ENCODE measurements at places on chromosomes 4 and X.

GRCh38 chr4:124085561-124086180 lies 626.9 kb downstream of the ANKRD50 start:
- DNase-seq = no peak

DNA sequence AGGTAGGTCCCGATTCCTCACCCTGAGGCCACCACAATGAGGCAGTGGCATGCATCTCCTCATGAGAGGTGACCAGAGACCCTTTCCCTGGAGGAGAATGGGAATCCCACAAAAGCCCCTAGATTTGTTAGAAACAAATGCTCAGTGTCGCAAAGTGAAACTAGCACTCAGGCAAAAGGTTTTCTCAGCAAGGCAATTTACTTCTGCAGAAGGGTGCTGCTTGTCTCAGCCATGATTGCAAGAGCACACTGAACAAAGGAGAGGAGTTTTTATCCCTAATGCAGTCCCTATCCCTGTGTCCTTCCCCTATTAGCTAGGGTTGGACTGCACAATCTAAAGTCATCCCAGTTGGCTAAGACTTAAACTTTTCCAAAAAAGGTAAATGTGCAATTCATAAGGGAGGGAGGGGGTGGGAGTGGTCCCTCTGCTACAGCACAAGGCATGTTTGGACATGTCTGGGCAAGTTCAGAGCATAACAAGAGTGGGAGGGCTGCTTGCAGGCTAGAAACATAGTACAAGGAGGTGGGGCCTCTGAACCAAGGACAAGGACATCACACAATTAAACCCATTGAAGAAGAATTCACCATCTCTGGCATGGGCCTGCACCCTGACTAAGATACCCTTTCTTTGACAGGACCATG lies 185.3 kb downstream of the CCNG2 start:
- DNase-seq = no peak

- DNase-seq = no peak
Observed at GRCh38 chrX:67872958-67873357, 329.1 kb downstream of the AR start.

DNA sequence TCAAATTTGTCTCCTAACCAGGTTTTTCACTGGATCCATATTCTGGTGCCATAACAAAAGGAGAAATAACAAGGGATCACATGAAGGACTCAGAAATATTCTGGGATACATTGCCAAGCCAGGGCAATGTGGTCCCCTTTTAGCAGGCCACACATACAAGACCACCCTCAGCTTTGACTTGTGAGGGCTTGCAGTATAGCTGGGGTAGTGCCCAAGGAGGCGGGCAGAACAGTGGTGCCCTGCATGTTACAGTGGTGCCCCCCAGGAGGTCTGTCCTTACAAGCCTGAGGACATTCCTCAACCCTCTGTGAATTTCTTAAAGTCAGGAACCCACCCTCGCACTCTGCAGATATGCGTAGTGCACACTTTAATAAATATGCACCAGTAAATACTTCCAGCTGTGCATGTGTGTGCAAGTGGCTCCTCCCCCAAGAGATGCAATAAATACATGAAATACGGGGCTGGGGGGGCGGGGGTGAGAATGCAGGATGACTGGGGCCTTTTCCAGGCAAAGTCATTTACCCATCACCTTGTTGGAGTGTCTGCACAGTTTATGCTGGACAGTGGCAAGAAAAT lies 34.4 kb upstream of the TBL1X start:
- DNase-seq = no peak

DNA sequence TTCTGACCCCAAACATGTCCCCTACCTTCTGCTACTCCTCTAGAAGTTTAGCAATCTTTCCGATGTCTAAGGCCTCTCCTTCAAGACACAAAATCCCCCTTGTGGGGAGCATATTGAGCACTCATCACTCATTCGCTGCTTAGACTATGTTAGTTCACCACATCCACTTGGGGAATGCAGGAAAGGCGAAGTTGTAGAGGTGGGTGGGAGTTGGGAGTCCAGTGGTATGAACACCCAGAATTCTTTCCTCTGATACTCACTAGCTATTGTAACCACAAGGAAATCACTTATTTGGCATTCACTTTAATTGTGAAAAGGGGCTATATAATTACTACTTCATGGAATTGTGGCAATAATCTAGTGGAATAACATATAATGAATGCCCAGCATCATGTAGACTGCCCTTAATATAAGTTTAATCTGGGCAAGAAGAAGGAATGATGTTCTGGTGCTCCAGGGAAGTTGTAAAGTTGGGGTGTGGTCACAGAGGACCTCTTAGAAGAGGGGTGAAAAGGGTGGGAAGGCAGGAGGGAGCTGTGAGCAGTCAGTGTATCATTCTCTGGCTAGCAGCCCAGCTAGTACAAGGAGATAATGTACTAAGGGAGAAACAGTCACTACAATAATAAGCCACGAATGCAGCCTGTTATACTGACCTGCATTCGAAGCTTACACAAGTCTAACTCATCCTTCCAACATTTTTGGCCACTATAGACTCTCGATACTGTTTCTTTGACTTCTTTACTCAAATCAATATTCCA lies 468.2 kb upstream of the DIPK2B start:
- DNase-seq = no peak

- no peak for DNase-seq
Observed at GRCh38 chr4:76758290-76758882, 139.6 kb downstream of the SOWAHB start.

DNA sequence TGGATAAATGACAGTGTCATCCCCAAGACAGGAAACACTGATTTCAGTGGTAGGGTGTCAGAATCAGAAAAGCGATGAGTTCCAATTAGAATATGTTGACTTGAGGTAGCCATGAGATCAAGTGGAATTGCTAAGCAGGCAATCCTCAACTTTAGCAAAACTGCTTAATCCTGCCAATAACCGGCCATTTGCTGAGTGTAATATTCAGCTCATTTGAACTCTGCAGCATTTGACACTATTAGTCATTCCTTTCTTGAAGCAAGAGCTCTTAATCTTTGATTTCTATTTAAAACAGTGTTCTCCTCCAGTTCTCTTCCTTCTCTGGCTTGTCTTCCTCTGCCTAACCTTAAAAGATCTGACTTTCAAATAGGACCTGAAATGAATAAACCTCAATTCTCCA lies 68.7 kb upstream of the DCLK2 start:
- DNase-seq = no peak

- DNase-seq = no peak
Observed at GRCh38 chr4:16505726-16506125, 279.5 kb upstream of the TAPT1 start.

DNA sequence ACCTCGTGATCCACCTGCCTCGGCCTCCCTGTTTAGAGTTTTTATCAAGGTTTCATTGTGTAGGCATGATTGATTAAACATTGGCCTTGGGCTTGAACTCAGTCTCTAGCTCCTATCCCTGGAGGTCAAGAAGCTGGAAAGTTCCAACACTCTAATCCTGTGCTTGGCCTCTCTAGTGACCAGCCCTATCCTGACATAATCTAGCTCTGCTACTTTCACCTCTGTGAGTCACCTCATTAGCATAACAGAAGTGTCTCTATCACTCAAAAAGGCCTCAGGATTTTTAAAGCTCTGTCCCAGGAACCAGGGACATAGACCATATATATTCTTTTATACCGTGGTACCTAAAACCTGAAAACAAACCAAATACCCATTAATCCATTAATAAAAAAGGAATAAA lies 377.5 kb downstream of the CENPC start:
- DNase-seq = no peak

DNA sequence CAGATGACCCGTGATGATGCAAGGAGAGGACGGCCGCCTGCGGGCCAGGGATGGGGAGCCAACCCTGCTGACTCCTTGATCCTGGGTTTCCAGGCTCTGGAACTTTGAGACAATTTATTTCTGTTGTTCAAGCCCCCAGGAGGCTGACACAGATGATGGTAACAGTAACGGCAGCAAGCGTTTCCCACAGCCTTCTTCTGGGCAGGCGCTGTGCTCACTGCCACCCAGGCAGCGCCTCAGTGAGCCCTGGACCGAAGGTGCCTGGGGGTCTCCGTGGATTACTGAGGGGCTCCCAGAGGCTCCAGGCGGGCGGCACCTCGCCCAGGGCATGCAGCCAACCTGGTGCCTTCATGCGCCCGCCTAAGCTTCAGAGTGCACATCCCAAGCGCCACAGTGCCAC lies 103.9 kb upstream of the AFAP1 start:
- DNase-seq = no peak

- no peak for DNase-seq
Observed at GRCh38 chr4:4859325-4859798, at the start of gene MSX1. TSS of gene MSX1 (plus strand) at chr4:4859665. CDS start at chr4:4859900, 235 bp downstream.

DNA sequence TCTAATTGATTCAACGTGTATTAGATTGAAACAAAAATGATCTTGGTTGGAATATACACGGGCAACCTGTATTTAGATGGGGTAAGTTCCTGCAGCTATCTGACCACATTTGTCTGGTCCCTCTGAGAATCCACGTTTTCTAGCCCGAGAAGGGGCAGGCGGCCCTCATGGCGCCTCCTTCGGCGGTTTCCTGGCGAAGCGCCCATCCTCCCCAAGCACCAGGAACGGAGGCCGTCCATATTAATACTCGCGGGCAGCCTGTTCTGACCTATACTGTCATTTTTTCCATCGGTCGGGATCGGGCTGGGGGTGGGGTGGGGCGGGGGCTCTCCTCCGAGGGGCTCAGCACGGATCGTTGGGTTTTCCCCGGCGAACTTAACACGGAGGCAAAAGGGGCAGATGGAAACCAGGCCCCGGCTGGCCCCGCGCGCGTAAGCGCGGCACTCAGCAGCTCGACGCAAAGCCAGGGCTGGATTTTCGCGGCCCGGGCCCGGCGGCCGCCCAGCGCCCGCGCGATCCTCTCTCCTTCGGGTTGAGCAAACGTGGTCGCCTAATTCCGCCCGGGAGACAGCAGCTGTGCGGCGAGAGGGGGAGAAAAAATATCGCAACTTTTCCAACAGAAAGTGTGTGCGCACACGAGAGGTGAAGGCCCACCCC lies 77.2 kb upstream of the BCOR start:
- DNase-seq = peak; percentile 57

DNA sequence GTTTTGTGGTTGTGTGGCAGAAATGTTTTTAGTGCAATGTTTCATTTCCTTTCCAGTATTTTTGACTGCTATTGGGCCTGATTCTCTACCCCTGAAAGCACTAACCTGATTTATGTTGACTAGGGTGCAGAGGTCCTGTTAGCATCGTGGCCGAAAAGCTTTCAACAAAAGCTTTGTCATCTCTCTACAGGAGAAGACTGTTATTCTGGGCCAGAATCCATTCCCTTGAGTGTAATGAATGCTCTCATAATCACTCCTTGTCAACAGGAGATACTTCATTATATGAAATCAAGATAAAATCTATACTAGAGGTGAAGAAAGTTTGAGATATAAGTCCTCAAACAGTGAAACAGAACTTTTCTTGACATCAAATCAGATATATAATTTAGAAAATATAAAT lies 195.5 kb downstream of the ZNF330 start:
- no peak for DNase-seq

DNA sequence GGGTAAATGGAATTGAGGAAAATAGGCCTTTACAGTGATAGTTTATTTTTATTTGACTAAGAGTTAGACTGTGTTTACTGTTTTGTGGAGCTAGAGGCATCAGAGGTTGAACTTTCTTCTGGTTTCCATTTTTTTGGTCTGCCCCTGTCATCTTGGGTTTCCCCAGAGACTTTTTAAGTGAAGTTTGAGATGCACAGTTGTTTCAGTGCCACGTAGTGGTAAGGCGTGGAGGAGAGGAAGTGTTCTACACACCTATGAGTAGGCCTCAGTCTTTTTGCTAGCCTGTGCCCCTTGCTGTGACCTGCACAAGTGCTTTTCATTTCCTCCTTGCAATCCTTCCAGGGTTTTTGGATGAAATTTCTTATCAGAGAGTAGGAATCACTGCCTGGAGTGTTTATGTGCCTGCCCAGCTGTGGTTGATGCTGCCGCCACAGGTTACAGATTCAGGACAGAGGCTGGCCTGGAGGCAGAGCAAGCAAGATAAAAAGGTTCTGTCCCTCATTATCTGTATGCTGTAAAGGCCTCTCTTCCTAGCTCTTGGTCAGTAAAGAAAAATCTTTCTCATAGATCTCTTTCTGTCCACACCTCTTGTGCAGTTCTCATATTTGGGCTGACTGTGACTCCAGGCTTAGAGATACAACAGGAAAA lies 12.5 kb upstream of the HSFX4 start:
- peak; percentile 48 for DNase-seq

DNA sequence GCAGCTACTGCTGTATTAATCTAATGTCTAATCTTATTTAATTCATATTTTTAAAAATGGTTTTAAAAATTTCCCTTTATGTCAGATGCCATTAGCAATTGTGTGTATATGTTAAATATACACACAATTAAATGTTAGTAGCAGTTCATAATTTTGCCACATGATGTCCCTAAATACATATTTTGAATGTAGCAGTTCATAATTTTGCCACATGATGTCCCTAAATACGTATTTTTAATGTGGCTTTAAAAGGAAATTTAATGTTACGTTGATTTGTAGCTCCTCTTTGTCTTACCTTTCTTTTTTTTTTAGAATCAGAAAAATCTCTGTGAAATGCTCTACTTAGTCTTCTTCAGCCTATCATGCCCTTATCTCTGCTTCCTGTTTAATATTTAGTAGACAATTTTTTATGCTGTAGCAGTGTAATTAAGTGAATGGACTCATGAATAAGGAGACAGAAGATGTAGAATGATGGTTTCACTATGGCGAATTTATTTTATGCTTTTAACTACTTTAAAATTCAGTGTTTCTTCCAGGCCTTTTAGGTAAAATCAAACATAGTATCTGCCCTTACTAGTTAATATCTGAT lies 26.1 kb downstream of the RBM46 start:
- no peak for DNase-seq

- DNase-seq = no peak
Observed at GRCh38 chr4:62797221-62797620, 1597.1 kb downstream of the ADGRL3 start.

DNA sequence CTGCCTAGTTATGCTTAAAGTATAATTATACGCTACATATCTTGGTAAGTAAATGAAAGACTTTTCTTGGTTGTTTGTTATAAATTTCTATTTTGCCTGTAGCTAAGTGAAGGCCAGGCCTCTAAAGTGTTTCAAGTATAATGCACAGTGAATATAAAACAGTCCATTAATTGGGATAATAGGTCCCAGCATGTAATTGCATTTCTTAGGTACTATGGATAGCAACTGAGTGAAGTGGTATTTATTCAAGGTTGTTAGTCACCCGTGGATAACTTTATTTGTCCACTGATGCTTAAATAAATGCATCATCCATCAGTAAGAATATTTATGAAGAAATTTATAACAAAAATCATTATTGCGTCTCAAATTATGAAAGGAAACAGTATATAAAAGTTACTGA lies 59.1 kb downstream of the TEX13C start:
- no peak for DNase-seq

DNA sequence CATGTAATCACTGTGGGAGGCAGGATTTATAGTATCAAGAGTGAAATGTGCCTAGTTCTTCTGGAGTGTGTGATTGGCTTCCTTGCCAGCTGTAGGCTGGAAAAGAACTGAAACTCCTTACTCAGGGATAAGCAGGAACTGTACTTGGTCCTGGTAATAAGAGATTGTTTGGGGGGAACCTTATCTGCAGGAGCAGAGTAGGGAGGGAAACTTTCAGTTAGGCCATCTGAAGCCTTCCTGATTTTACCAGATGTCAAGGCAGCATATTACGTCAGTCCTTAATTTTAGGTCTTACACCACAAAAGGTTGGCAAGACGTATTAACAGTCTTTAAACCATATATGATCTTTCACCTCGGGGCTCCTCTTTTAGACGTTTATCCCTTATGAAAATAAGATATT lies 231.5 kb upstream of the FMR1 start:
- no peak for DNase-seq

Data from activated CD8-positive, alpha-beta memory T cell treated with anti-CD3 and anti-CD28 coated beads, Interleukin-2, amount 10 ng/mL, durations not matched to agents 7 days and 5 days (primary cell).